GM18507 (cell line): ENCODE measurements at places on chromosomes 6 and 20.

DNA sequence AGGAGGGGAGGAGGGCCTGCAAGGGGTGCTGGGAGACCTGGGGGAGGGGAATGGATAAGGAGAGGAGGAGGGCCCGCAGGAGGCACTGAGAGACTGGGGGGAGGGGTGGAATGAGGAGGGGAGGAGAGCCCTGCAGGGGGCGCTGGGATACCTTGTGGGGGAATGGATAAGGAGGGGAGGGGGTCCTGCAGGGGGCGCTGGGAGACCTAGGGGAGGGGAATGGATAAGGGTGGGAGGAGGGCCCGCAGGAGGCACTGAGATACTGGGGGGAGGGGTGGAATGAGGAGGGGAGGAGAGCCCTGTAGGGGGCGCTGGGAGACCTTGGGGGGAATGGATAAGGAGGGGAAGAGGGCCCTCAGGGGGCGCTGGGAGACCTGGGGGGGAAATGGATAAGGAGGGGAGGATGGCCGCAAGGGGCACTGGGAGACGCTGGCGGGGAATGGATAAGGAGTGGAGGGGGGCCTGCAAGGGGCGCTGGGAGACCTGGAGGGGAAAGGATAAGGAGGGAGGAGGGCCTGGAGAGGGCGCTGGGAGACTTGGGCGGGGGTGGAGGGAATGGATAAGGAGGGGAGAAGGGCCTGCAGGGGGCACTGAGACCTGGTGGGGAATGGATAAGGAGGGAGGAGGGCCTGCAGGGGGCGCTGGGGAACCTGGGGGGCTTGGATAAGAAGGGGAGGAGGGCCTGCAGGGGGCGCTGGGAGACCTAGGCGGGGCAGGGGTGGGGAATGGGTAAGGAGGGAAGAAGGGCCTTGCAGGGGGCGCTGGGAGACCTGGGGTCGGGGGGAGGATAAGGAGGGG is 1.3 kb upstream of the CTCFL start:
- no peak for DNase-seq

DNA sequence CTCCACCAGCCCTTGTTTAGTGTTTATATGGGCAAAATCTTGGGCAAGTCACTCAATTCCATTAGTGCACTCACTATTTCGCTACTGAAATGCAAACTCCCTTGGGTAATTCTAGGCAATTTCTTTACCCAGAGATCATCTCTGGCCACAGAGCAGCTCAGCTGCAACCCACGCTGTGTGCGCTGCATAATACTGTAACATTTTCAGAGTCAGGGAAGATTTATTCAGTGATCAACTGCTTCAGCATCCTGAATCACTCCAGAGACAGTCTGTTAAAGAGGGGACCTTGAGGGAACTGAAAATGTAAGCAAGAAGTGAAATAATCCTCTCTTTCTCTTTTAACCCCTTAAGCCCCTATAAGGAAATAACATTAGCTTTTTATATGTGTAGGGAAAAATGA is 189.6 kb upstream of the FBXL4 start:
- DNase-seq: no peak

DNA sequence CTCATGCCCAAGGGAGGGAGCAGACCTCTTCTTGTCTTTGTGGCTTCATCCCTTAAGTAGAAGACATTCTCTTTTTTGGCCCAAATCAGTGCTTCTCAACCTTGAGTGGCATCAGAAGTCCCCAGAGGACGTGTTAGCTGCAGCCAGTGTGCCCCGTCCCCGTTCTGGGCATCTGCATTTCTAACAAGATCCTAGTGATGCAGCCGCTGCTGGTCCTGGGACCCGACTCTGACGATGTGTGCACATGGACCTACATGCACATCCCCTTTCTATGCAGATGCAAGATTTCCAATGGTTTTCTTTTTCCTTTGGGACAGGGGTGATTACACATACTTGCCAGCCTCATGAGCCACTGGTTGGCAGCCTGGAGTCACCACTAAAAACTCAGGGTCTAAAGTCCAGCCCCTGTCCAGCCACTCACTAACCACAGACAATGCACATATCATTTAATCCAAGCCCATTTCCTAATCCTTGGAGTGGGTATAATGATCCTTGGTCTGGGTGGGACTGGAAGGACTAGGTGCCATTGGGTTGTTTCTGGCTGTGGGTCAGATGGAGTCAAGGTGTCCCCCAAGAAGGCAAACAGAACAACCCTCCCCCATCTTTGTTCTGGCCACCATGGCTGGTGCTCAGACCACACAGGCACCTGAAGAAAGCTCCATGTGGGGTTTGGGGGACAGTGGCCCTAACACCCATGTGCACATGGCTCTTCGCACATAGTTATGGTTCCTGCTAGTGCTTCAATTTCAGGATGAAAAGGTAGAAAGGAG is 6.4 kb downstream of the ACSS1 start:
- DNase-seq: no peak

GRCh38 chr6:99603421-99604165 is 3.0 kb upstream of the PRDM13 start:
- no peak for DNase-seq
